ENCODE measurements at places on chromosomes 6 and 20.

GRCh38 chr20:934186-934840 is 18.2 kb upstream of the ANGPT4 start:
- DNase-seq = no peak

- no peak for DNase-seq
Observed at GRCh38 chr6:136501514-136501913, 48.7 kb downstream of the MAP7 start.

- DNase-seq = no peak
Observed at GRCh38 chr6:57469072-57469471, 151.6 kb downstream of the PRIM2 start.

- no peak for DNase-seq
Observed at GRCh38 chr6:127727260-127727953, 150.4 kb downstream of the C6orf58 start.

Measured in T-helper 22 cell (primary cell).